ENCODE measurements at places on chromosomes 1 and 21.

- no peak for DNase-seq
Observed at GRCh38 chr1:36080236-36080635, 3.7 kb upstream of the TEKT2 start.

GRCh38 chr1:55067022-55067778, 27.9 kb downstream of the PCSK9 start:
- no peak for DNase-seq

- DNase-seq, result peak; percentile 51
Observed at GRCh38 chr1:230167419-230167852, 100.4 kb downstream of the GALNT2 start.

DNA sequence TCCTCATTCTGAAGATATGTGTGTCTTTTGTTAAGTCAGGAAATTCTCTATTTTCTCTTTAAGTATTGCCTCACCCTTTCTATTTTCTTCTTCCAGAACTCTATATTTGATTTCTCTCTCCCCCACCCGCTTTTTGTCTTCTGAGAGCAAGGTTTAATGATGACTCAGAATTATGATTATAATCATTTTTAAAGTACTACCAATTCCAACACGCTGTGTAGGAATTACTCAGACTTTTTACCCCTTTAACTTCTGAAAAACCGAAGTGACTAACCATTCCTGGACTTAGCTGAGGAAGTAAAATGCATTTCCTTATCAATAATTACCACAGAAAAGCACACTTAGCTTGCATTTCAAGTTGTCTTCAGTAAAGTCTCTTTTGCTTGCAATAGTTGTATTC, 20.8 kb upstream of the SCYL3 start:
- peak; percentile 56 for DNase-seq

DNA sequence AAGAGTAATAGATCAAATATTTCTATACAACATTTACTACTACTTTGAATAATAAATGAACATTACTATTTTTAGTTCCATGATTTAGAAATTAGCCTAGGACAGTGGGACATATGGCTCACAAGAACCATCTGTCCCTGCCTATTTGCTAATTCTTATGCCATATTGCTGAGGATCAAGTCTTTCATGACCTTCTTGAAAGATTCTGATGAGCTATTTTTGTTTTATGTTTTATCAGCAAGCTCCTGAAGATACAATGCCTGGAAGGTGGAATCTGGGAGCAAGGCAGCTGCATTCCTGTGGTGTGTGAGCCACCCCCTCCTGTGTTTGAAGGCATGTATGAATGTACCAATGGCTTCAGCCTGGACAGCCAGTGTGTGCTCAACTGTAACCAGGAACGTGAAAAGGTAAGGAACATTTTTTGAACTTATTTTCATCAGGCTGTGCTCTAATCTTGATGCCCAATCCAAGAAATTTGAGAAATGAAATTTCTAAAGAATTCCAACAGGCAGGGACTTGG, 326.7 kb downstream of the PAPPA2 start:
- peak; percentile 73 for DNase-seq

Data from fibroblast of skin of right quadriceps (primary cell).